ENCODE measurements at places on chromosomes 12 and 14.

DNA sequence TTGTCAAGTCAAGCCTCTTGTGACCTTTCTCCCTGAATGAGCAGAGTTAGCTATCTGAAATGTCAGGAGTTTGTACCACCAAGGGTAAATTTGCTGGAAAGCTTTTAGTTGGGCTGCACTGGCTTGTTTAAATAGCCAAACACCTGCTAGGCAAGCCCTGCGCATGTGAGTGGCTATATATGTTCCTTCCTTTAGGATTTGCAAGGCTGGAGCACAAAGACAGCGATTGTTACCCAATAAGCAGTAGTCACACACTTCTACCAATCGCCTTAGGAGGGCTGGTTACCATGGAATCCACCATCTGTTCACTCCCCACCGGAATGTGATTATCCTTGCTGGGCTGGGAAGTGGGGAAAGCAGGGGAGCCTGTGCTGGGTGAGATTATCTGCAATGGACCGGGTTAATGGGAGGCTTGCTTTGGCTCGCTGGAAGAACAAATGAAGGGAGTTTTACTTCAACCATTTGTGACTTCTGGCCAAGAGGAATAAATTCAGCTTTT is 102.5 kb downstream of the FGD4 start:
- DNase-seq: peak; percentile 50

DNA sequence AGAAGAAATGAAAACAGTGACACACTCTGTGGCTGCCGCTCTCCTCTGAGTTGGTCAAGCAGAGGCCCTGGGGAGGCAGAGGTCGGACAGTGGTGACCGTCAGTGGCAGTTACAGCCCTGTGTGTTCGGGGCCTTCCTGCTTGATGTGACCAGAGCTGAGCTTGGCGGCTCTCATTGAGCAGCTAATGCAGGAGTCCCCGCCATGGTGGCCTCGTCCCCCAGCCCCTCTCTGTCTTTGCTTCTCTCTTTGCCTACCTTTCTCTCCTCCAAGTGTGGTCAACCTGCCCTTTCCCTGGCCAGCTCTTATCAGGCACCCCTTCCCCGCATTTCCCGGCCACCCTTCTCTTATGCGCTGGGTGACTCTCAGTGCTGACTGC is 362.8 kb downstream of the CACNA1C start:
- DNase-seq: peak; percentile 69

DNA sequence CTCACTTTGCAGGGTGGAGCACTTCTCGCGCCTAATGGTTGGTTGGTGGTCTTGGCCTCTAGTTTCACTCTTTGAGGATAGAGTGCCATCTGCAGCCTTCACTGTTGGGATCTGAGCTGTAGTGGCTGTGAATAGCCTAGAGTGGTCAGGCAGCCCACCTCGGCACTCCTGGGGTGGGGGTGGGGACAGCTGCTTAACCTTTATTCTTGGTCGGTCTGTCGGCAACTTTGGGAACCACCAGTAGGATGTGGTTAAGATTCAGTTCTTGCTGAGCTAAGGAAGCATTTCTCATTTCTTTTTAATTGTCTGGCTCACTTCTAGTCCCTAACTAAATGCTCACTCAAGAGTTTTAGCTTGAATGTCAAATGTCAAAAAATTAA is 21.1 kb downstream of the TMBIM6 start:
- no peak for DNase-seq

DNA sequence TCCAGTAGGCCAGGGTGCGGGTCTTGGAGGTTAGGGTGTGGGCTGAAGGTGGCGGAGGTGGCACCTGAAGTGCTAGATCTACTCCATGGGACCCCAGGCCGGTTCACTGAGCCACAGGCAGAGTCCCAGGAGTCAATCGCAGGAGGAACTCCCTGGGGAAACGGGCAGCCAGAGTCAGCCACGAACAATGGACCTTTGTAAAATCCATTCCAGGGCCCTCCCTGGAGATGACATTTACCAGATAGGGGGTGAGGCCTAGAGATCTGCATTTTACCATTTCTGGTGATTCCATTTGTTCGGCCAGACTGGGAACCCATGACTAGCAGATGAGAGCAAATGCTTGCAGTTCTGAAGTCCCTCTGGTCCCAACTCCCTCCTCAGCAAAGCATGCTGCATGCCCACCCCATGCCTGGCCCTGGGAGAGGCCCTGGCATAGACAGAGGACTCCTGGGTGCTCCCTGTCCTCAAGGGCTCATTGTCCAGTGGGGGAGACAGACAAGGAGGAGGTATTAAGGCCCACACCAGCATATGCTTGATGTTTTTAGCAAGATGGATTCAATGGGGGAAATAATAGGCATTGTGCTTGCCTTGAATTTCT is 115.5 kb downstream of the EML1 start:
- no peak for DNase-seq

DNA sequence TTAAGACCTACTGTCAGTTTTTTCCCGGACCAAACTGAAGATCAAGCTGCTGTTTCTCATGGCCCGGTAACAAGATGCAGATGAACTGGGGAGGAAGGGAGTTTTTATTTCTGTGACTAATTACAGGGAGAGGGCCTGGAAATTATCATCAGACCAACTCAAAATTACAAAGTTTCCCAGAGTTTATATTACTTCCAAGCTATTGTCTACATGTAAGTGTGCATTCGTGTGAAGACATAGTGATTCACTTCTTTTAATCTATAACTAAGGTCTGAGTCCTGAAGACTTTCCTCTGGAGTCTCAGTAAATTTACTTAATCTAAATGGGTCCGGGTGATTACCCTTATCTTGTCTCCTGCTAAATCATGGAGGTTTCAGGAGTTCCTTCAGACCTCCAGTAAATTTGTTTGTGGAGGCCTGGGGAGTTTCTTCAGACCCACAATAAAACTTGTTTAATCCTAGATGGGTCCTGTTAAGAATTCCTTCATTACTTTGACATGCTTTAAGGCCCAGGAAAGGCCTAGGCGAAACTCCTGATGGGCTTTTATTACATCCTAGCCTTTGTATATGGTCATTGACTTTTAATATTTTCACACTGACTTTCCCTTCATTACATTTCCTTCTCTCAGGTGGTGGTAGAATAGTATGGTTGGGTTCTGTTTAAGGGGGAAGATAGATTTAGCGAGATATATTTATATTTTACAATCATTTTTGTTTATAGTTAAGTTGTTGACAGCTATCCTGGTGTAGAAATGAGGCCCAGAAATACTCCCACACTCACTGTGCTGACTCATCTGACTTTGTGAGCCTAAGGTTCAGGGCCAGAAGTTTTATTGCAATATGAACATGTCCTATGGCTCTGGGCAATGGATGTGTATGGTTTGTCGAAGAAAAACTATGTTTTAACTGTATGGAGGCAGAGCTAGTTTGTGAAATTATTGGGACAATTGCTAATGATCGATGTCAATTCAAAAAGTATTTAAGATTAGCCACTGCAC is 627.0 kb upstream of the FBXO33 start:
- DNase-seq: no peak

DNA sequence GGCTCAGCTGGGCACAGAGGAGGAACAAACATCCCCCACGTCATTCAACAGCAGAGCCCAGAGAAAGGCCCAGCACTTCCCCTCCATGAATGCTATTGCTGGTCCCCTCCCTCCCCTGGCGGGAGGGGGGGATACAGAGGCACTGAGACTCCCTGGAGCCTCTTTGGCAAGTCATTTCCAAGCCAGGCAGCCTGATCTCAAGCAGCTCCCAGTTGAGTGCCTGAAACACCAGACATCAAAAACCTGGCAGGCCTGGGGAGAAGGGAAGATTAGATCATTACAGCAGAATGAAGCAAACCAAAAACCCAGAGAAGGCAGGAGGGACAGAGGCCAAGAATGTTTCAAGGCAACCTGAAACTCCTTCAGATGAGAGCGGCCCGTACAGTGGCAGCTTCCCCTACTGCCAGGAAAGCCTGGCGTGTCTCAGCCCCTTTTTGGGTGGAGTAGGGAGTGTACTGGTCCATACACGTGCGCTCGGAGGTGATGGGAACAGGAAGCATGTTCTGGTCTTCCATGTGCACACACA is 92.1 kb downstream of the LRRC74A start:
- peak; percentile 70 for DNase-seq

Data from hepatic stellate cell (primary cell).